ENCODE measurements at places on chromosomes 3 and 15.
A peak's percentile ranks its signal among the peaks of the same experiment; 100 is the strongest.

GRCh38 chr3:13420831-13421765, 976 bp upstream of the NUP210 start:
- no peak for DNase-seq

DNA sequence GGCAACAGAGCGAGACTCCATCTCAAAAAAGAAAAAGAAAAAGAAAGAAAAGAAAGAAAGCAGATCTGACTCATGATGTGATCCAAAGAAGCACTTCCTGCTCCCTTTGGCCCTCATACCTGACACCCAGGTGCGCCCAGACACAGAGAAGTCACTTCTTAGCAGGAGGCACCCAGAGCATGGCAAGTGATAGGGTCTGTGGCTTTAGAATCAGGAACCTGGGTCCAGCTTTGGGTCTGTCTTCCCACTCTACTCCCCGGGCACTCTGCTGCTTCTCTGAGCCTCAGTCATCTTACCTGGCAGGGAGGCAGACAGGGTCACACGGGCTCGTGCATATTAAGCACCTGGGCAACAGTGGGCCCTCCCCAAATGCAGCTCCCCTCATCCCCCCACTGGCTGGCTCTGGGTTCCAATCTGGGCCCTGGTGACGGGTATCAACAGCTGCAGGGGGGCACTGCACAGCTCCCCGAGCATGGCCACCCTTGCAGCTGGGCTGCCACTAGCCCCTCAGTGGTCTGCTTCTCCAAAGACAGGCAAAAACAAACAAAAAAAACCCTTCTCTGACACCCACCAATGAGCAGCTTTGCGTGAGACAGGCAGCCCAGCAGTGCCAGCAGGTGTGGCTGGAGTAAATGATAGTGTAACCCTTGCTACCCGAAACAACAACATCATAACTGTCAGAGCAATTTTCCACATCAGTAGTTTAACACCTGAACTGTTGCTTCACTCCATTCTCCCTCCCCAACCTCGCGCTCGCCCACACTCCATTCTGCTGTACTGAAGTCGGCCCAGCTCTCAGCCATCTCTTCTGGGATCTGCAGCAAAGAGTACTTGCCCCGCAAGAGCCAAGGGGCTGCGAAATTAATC, 99.8 kb downstream of the MEGF11 start:
- DNase-seq, result no peak

DNA sequence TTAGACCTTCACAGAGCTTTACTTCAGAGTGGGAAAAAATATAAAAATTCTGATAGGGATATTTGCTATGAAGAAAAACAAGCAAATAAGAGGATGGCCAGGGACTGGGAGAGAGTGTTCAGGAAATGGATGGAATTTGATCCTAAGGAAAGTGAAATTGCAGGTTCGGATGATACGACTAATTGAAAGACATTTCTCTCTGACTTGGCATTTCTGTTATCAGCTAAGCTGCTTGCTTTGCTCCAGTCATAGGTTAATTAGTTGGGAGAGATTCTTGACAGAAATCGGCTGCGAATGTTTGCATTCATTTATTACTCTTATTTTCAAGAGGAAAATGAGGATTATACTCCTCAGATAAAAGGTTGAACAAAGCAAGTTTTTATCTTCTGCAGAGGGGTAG, 808.7 kb upstream of the NECTIN3 start:
- no peak for DNase-seq

DNA sequence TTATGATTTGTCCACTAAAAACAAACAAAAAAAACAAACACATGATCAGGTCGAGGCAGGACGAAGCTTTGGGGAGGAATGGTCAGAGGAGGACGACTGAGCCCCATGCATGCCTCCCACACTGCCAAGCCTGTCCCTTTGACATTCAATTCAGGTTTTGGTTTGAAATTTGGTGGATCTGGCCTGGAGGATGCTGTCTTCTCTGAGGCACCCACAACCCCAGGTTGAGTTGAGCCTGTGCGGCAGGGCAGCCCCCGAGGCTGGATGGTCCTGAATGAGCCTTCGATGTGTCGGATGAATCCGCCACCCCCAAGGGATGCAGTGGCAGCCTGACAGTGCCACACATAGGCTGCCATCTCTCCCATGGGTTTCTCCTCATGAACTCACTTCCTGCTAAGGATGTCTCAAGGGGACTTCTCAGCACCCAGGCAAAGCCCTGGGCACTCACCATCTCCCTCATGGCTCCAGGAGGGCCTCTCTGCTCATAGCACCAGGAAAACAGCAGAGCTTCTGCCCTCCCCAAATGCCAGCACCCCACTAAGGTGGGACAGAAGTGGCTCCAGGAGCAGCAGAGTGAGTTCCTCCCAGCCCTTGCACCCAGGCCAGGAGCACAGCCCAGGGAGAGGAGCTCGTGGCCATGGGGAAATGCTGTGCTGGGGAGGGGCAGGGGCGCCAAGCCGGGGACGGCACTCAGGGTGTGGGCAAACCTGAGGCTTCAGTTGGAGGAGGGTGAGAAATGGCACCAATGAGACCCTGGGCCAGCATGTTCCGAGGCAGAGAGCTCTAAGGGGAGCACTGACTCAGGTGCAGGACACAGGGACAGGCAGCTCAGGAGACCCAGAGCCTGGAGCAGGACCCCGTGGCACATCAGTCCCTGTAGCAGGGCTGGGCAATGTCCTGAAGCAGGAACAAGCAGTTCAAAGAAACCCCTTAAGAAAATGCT, 18.5 kb downstream of the PRR23E start:
- no peak for DNase-seq

GRCh38 chr3:127369356-127369935, 81.6 kb upstream of the PRR20G start:
- DNase-seq, result no peak

- no peak for DNase-seq
Measured at GRCh38 chr3:149844091-149844490, 31.1 kb downstream of the RNF13 start.

DNA sequence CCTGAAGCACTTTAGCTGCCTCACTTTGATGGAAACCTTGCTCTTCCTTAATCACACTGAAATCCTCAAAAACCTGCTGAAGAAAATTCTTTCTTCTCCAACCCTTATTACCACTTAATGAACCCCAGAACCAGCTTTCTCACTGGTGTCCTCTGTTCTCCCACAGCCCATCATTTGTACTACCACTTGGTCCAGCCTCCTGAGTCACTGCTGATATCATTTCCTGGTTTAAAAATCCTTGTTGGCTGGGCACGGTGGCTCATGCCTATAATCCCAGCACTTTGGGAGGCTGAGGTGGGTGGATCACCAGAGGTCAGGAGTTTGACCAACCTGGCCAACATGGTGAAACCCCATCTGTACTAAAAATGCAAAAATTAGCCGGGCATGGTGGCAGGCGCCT, 418.6 kb upstream of the KCNMB2 start:
- no peak for DNase-seq

- DNase-seq, result no peak
Measured at GRCh38 chr15:89167267-89168176, 53.9 kb downstream of the RLBP1 start.

DNA sequence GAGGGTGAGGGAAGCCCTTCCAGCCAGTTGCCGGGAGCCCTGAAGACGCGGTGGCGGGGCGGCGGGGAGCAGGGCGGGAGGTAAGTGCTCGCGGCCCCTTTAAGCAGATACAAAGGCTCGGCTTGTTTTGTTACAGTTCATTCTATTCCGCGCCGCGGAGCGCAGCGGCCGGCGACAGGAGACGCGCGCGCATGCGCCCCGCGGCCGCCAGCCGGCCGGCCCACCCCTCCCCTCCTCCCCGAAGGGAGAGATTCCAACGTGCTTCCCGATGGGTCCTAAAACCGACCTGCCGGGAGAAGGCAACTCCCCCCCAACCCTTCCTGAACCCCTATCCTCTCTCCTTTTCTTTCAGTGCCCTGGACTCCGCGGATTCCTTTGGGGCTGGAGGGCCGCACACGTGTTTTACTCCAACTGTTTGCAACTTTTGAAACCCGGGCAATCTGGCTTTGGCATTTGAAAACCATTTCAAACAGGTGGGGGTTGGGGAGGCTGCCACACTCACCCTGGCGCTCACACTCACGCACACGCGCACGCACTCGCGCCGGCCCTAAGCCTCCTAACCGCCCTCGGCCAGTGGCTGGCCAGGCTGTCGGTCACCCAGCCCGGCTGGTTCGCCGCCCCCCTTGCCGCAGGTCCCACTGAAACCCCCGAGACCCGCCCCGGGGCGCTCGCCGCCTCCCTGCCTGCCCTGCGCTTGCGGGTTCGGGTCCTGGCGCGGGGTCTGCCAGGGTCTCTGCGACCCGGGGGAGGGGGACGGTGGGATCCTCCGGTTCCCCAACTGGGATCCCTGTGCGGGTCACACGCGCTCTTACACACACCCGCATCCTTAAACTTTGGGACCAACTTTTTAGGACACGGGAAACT, at the start of gene MAGI1:
Gene MAGI1, minus strand, starts transcription at position 193 of the 864 bp plus-strand sequence. CDS start 610 bp downstream, outside the sequence.
- DNase-seq, result peak; percentile 23

DNA sequence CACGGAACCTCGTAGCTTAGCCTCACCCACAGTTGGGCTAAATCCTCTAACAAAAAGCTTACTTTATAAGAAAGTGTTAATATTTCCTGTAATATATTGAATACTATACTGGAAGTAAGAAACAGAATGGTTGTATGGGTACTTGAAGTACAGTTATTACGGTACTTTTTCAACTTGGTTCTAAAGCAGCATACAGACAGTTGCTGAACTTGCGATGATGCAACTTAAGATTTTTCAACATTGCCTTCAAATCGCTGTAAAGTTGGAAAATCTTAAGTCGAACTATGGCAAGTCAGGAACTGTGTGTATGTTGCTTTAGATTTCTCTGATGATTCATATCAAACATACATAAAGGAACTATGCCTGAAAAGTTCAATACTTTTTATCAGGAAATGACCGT, 204.4 kb upstream of the C2CD4B start:
- DNase-seq, result no peak

- no peak for DNase-seq
Measured at GRCh38 chr3:115248274-115248673, 101.2 kb upstream of the ZBTB20 start.

DNA sequence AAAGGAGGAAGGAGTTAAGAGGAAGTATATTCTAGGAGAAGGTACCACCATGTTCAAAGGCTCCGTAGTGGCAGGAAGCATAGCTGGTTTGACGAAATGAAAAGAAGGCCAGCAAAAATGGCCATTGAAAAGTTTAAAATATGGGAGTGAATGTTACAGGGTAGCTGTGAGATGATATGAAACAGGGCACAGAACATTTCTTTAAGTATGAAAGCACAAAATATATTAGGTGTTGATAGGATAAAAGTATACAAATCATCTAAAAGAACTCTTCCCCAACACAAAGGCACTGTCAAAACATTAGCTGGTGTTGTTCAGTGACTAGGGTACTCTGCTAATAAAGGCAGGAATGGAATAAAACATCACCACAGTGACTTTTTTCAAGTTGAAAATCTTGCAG, 216.2 kb downstream of the LRRN1 start:
- no peak for DNase-seq

DNA sequence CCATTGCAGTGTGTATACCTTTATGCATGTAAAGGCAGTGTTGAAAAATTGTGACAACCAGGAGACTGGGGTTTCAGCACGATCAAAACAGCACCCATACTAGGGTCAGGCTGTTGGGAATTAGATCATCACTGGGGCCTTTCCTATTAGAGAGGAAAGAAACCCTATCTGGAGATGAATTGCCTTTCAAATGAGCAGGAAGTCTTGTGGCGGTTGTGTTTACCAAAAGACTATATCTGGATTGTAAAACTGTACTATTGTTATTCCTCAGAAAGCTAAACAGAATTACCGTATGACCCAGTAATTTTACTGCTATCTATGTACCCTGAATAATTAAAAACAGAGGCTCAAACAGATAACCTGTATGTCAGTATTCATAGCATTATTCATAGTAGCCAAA, 10.1 kb downstream of the UBE2E1 start:
- DNase-seq, result no peak

- no peak for DNase-seq
Measured at GRCh38 chr3:45060165-45060892, 34.2 kb downstream of the CLEC3B start.

DNA sequence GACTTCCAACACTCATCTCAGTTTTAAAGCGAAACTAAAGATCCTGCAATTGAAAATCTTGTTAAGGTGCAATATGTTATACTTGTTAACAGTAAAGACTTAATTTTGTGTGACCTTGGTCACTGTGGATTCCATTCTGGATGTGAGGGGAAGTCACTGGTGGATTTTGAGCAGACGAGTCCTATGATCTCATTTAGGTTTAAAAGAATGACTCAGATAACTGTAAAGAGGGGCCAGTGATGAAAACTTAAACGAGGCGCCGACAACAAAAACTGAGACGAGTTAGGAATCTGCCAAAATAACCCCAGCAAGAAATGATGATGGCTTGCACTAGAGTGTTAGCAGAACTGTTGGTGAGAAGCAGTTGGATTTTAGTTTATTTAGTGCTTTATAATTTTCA, 56.5 kb downstream of the LRRC28 start:
- DNase-seq, result no peak

DNA sequence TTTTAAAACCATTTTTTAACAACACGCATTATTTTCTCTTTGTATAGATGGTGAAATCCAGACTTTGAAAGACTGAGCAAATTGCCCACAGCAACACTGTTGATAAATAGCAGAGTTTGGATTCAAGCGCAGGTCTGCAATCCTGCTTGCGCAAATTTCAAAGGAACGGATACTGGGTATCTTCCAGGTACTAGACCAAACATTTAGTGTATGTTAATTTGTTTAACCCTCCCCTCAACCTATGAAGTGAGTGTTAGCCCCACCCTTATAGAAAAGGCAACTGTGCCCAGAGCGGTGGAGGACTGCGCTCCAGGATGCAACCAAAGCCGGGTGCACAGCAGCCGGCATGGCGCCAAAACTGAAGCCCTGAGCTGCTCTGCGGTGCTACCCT, 103.8 kb downstream of the CPN2 start:
- DNase-seq, result no peak

GRCh38 chr3:49279376-49279775, 2.3 kb upstream of the C3orf62 start:
- DNase-seq, result no peak

DNA sequence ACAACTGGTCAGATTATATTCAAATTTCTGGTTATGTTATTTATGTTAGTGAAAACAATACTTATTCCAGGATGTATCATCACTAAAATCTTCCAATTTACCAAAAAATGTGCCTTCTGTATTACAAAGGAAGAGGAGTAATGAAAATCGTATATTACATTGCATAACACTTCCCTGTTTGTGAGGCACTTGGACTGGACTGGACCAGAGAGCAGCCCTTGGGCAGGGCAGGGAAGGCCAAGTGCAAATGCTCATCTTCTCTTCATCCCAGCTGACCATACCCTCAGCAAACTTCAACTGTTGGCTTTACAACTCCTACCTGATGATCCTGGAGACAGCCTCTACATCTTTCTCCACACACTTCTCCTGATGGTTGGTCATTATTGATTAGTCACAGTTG, 285.7 kb upstream of the MME start:
- DNase-seq, result no peak

GRCh38 chr3:152208439-152208838, 60.3 kb upstream of the MBNL1 start:
- no peak for DNase-seq

- no peak for DNase-seq
Measured at GRCh38 chr3:72149645-72150300, 364.8 kb upstream of the PROK2 start.

- DNase-seq, result no peak
Measured at GRCh38 chr15:31080591-31081014, 20.9 kb downstream of the TRPM1 start.

- DNase-seq, result no peak
Measured at GRCh38 chr3:119538772-119539171, 20.6 kb downstream of the CD80 start.
